ENCODE measurements at places on chromosomes 7 and 10. TPM values are rescaled to one million over a fixed set of nuclear protein-coding genes. Genes with fewer than 3 reads are reported as not detected.
A peak's percentile ranks its signal among the peaks of the same experiment; 100 is the strongest.

DNA sequence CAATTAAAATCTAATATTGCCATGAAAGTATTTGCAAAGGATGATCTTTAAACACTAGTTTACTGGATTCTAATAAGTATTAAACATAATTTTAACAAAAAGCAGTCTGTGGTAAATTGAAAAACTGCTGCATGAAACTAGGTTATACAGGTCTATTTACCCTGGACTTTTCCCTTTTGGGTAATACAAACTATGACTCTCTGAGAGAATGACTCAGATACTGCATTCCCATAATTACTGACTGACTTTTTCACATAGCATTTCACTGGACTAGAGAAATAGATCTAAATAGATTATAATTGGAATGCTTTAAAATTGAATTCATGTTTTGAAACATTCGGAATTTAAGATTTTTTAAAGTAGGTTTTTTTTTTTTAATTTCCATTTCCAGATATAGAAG is 395.7 kb downstream of the THSD7A start:
- peak; percentile 64 for DNase-seq

- DNase-seq, result no peak
Observed at GRCh38 chr7:36644625-36645422, 79.5 kb downstream of the AOAH start.

- no peak for DNase-seq
Observed at GRCh38 chr10:80473096-80473657, 19.1 kb downstream of the TSPAN14 start.

DNA sequence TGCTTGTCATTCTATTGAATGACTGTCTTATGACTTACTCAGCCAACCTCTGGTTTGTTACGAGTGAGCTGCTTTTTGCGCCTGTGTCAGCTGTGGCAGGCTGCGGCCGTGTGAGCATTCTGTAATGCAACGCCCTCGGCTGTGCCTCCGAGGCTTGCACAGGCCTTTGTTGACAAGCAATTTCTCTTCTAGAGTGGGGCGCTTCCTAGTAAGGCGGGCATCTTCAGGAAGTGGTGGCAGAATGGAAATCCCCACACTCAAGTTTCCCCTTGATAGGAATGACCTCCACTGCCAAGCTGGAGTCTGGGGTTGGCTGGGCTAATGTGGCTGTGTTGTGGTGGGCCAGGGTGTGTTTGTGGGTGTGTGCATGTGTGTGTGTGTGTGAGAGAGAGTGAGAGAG is 20.2 kb upstream of the TMEM178B start:
- DNase-seq, result no peak

- DNase-seq, result no peak
Observed at GRCh38 chr10:128612195-128612594, 486.0 kb upstream of the MKI67 start.

GRCh38 chr10:5670662-5671375 is 4.4 kb upstream of the ASB13 start:
- DNase-seq, result no peak

GRCh38 chr10:121830101-121830500 is 97.7 kb downstream of the ATE1 start:
- DNase-seq, result no peak

GRCh38 chr10:21473135-21473534 is 52.3 kb downstream of the SKIDA1 start:
- no peak for DNase-seq

GRCh38 chr7:19620470-19620869 is 88.4 kb downstream of the POLR1F start:
- DNase-seq, result no peak

GRCh38 chr7:138982204-138982623 is 1.0 kb upstream of the KIAA1549 start:
- DNase-seq, result no peak

GRCh38 chr10:14588084-14588937 is 186.4 kb downstream of the FAM107B start:
- peak; percentile 86 for DNase-seq

GRCh38 chr10:58765910-58766309 is 253.2 kb downstream of the BICC1 start:
- no peak for DNase-seq

DNA sequence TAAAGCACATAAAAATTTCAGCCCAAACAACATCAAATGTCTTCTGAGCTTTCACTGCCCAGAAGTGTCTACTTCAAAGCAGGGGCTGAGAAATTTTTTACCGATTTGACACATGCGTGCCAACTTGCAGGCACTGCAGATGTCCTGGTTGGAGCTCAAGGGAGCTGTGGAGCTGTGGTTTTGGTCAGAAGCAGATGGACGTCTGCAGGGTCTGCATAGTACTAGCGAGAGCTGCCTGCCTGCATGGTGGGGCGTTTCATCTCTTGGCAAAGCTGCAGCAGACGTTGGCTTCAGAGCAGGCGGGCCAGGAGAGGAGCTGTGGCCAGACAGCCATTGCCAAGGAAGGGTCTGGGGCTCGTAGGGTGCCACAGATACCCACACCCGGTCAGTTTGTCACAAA is 296.7 kb downstream of the GLRX3 start:
- no peak for DNase-seq

DNA sequence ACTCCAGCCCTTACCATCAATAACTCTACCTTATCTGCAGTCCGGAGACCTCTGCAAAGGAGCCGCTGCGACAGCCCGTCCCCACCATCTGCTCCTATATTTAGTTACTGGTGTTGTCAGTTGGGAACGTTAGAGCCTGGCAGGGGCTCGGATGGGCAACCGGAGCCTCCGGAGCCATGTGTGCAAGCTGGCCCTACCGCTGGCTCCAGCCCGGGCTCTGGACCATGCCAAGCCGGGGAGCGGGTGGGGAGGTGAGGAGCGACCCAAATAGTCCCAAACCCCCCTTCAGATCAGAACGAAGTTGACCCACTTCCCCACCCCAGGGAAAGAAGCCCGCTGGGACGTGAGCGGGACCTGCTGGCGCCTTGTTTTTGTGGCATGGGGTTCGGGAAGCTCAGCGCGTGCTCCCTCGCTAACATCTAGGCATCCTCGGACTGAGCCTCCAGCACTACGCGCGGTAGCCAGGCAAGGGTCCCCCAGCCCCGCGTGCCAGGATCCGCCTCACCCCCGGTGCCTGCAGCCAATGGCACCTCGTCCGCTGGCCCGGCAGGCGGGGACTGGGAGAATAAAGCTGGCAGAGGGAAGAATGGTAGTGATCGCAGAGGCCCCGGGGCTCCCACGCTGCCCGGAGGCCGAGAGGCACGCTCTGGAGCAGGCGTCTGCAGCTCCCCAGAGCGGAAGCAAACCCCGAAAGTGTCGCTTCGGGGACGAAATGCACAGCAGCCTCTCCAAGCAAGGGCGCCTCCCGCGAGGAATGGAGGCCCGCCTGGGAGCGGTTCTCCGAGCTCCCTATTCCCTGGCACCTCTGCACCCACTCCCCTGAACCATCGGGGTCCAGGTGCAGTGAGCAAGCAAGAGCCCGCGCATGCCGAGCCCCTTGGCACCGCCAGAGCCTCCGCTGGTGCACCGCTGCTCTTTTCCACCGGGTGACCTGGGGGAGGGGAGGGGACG is 679 bp downstream of the LRRC20 start:
- DNase-seq, result no peak

- no peak for DNase-seq
Observed at GRCh38 chr7:12884856-12885440, 197.5 kb downstream of the ARL4A start.

GRCh38 chr10:19449860-19450259 is 366.4 kb upstream of the PLXDC2 start:
- no peak for DNase-seq

DNA sequence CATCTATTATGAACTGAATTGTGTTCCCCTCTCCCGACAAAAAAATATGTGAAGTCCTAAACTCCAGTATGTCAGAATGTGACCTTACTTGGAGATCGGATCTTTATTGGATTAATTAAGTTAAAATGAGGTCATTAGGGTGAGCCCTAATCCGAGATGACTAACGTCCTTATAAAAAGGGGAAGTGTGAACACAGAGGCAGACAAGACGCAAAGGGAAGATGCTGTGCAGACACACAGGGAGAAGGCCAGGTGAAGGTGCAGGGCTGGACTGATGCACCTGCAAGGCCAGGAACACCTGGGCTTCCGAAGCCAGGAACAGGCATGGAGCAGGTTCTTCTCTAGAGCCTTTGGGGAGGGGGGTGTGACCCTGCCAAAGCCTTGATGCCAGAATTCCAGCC is 187.8 kb downstream of the PARD3 start:
- no peak for DNase-seq

GRCh38 chr10:31940839-31941653 is 12.4 kb upstream of the ARHGAP12 start:
- DNase-seq, result peak; percentile 99

DNA sequence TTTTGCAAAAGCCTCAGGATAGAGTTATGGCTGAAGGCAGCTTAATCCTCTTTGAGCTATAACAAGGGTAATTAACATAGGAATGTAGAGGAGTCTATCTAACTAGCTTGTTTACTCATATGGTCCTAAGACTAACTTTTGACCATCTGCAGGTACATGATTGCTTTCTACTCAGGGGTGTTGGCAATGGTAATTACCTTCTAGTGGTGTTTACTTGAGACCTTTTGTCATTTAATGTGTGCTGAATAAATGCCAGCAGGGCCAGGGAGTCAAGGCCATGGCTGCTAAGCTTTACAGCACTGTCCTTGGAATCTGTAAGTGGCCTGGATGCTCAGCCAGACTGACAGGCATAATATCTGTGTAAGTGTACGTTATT is 1325.0 kb downstream of the XPNPEP1 start:
- no peak for DNase-seq

The LMBR1 gene
- 79.6 TPM for total RNA-seq

The SHH gene
- total RNA-seq, result 0.13 TPM

The ZNF487 gene
- 3.2 TPM for total RNA-seq

The PPP1R17 gene
- not detected for total RNA-seq

The DPYSL4 gene
- 0.13 TPM for total RNA-seq

The KLF14 gene
- not detected for total RNA-seq

The FAM20C gene
- 2.4 TPM for total RNA-seq

The CFAP69 gene
- 0.53 TPM for total RNA-seq

The PNLIPRP2 gene
- not detected for total RNA-seq

The CRTAC1 gene
- total RNA-seq, result not detected
